ENCODE measurements at places on chromosomes 5 and 9. TPM values are rescaled to one million over a fixed set of nuclear protein-coding genes. Genes with fewer than 3 reads are reported as not detected.

TUSC1 gene
- total RNA-seq: 13.7 TPM

HTR1A gene
- not detected for total RNA-seq

GRIA1 gene
- total RNA-seq: not detected

ZNF483 gene
- total RNA-seq: 4.2 TPM

NAIP gene
- total RNA-seq: 2.3 TPM

FAM169A gene
- total RNA-seq: 18.8 TPM

PITX1 gene
- not detected for total RNA-seq

ACOT12 gene
- total RNA-seq: not detected

QSOX2 gene
- 17.3 TPM for total RNA-seq

WNK2 gene
- 17.1 TPM for total RNA-seq

ZNF879 gene
- 4.4 TPM for total RNA-seq

PAEP gene
- total RNA-seq: 0.21 TPM

ZNF484 gene
- total RNA-seq: 9.1 TPM

MCIDAS gene
- total RNA-seq: not detected

MARVELD2 gene
- 28.6 TPM for total RNA-seq
